ENCODE measurements at places on chromosomes 6 and 20.

GRCh38 chr6:18263418-18264218, 712 bp downstream of the DEK start:
- DNase-seq = no peak

- no peak for DNase-seq
Observed at GRCh38 chr6:90976341-90976740, 389.5 kb upstream of the MAP3K7 start.

DNA sequence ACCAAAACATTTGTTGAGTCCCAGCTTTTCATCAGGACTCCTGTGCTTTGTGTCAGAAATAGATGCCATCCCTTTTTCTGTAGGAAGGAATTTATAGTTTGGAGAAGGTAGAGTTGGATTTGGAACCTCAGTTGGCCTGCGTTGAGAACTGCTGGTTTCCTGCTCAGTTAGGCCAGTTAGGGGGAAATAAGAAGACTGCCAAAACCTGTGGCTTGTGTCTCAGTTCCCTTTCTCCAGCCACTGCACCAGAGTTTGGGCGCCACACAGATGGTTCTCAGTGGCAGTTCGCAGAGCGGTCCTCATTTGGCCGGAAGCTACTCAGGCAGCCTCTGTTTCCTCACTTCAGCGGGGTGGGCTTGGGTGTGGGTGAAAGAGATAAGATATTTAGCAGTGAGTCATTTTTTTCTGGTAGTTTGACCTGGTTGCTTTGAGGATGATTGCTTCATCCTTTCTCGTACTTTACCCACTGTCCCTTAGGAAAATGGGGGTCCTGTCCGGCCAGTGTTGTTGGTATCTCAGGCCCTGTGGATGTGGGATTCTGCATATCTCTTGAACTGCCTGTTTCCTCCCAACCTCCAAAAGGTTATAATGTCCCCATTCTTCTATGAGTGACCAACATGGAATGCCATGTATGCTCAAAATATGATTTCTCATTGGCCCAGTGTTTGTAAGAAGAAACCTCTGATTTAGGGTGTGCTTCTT, 53.7 kb downstream of the JARID2 start:
- DNase-seq = no peak

- no peak for DNase-seq
Observed at GRCh38 chr6:1024587-1024986, 287.3 kb upstream of the FOXQ1 start.

DNA sequence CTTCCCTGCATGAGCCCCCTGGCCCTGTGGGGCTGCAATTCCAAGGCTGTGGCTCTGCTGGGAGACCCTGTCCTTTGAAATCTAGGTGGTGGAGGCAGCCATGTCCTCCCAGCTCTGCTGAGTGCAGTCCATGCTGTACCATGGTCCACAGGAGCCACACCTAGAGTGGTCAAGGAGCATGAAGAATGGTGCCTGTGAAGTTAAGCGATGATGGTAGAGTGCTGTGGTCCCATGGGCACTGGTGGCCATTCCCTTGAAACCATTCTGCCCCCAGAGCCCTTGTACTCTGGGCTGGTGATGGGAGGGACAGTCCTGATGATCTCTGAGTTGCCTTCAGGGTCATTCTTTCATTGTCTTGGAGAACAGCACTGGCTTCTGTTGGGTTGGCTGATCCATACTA, 55.3 kb downstream of the EFCAB8 start:
- no peak for DNase-seq

DNA sequence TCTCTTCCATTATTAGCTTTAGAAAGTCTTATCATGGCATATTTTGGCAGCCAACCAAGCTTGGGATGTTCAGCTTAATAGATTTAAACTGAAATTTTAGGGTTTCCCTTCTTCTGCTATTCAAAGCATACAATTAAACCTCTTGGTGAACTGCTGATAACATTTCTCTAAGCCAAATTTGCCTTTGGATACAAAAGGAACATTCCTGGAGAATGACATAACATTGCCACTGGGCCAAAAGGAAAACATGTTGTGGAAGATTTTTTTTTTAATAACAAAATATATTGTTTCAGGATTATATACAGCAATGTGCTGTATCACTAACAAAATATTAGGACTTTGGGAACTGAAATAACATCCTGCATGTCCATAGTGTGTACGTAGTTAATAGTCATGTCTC, 215.1 kb upstream of the TBX18 start:
- DNase-seq = no peak

DNA sequence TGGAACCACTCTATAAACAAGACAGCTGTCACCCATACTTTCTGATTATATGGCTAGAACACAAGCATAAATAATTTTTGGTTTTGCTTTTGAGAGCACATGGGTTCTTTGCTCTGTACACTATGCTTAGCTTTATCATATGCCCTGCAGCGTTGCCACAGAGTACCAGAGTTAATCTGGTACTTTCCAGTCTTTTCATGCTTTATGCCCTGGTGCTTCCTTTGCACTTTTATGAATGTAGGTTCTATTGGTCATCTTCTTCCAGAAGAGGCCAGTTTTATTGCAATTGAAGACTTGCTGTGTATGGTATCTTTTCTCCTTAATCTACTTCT, 20.8 kb downstream of the SHLD1 start:
- DNase-seq = no peak

DNA sequence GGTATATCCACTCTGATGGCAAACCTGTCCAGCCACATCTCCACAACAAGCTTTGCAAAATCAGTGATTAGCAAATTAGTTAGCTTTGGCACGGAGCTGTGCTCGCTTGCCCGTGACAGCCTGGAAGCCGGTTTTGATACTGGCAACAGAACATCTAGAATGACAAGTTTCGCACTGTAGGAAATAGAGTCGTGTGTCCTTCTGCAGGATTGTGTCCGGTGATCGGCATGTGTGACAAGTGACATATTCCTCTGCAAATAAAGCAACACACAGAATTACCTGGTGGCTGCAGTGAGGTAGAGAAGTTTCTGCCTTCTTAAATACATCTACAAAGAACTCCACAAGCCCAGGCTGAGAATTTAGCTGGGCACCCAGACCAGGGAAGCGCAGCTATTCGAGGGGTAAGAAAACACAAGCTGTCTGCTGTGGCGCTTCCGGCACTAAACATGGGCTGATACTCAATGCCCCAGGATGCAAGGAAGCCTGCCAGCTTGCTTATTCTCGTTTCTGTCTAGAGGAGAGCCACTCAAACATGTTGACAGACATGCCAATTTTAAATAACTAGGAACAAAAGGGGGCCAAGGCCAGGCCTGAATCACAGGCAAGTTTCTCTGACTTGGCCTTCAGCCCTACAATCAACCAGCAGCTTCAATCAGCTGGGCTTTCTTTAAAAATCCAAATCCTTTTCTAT, 22.2 kb downstream of the EIF2S2 start:
- no peak for DNase-seq

GRCh38 chr6:107554326-107554725, 64.4 kb downstream of the SOBP start:
- DNase-seq = no peak

DNA sequence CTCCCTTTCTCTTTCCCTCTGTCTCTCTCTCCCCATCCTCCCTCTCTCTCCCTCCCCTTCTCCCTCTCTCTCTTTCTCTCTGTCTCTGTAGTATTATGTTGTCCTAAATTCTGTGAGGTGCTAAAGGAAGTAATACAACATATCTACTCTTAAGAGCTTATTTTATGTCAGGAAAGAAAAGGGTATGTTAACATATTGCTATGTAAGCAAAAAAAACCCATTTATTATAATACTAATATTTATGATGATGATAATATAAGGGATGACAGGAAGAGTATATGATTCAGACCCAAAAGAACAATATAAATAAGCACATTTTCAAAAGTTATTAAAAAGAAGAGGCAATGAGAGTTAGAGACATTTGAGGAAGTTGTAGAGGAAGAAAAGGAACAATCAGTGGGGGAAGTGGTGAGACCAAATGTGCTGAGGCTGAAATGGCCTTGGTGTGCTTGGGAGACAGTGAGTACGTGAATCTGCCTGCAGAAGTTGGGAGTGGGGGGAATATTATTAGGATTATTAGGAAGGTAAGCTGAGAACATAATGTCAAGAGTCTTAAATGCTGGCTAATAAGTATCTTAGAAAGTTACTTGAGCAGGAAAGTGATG, 303.6 kb upstream of the FERMT1 start:
- no peak for DNase-seq

DNA sequence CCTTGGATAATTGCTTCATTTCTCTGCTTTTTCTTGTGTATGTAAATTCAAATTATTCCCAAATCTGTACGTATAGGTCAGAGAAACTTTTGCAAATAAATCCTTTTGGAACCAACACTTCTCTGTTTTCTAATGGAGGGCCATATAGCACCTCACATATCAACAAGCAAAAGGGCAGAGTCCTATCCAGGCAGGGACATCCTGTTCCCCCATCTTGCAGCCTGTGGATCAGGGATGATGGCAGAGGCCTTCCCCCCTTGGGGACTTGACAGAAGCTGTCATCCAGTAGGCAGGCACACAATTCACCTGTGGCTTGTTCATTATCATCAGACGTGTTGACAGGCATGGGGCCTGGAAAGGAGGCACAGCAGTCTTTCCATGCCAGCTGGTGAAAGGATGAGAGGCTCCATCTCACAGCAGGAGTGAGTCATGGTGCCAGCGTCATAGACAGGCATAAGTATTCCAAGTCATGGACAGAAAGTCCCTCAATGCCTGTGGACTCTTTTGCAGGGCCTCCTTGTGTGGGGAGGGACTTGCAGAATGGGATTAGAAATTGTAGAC, 31.8 kb upstream of the PLEKHG1 start:
- DNase-seq = no peak

- DNase-seq = no peak
Observed at GRCh38 chr6:103516336-103516735, 1343.4 kb downstream of the HACE1 start.

DNA sequence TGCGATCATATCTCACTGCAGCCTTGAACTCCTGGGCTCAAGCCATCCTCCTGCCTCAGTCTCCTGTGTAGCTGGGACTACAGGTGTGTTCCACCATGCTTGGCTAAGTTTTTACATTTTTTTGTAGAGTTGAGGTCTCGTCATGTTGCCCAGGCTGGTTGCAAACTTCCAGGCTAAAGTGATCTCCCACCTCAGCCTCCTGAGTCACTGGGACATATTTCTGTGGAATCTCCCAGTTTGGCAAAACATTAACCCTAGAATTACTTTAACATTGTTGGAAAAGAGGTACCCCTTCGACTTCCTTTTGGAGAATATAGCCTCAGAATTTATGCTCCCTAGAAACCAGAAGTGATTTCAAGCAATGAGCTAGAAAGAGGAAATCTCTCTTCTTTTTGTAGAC, 57.2 kb downstream of the SHLD1 start:
- DNase-seq = no peak

DNA sequence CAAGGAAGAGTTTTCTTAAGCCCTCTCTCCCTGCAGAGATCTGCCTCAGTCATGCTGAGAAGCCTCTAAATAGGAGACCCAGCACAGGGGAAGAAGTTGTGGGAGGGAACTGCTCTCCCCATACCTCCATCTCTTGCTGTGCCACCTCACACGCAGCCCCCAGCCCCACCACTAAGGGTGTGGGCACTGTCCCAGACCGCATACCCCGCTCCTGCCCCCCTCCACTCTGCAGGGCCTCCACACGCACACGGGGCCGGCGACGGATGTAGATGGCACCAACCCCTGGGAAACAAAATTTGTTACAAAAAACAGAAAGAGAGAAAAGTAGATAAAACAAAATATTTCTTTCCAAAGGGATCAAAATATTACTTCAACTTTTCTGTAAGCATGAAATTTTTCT, 10.2 kb upstream of the CPNE1 start:
- DNase-seq = no peak

- DNase-seq = no peak
Observed at GRCh38 chr6:52498538-52499017, 78.3 kb downstream of the TRAM2 start.

GRCh38 chr6:84581494-84582259, 182.7 kb downstream of the TBX18 start:
- DNase-seq = no peak

DNA sequence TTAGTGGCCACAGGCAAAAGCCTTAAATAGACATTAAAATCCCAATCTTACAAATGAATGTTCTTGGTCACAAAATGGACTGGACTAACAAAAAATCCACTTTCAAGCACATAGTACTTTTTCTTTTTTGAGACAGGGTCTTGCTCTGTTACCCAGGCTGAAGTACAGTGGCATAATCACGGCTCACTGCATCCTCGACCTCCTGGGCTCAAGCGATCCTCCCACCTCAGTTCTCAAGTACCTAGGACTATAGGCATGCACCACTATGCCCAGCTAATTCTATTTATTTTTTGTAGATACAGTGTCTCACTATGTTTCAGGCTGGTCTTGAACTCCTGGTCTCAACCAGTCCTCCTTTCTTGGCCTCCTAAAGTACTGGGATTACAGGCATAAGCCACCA, 59.4 kb downstream of the MAP3K5 start:
- DNase-seq = no peak

GRCh38 chr20:671252-672030, 4.2 kb downstream of the SCRT2 start:
- no peak for DNase-seq

- DNase-seq = no peak
Observed at GRCh38 chr20:10469599-10469998, 34.5 kb downstream of the SLX4IP start.

GRCh38 chr6:64270083-64270482, 634.5 kb downstream of the PHF3 start:
- DNase-seq = no peak
